ENCODE measurements at places on chromosomes 7 and 10. TPM values are rescaled to one million over a fixed set of nuclear protein-coding genes. Genes with fewer than 3 reads are reported as not detected.

STARD3NL gene
- 9.3 TPM for total RNA-seq

GRCh38 chr7:151114151-151115090 is 28.1 kb downstream of the AGAP3 start:
- no peaks in the 10 kb centered on the region for H3K27me3 ChIP-seq
- H3K36me3 ChIP-seq, result peaks cover 25% of the 10 kb centered on the region
- DNase-seq, result peak; percentile 74
- peak overlapping the region; percentile 43 for H3K4me3 ChIP-seq
- peak overlapping the region; percentile 70 for H3K27ac ChIP-seq
- H3K4me1 ChIP-seq, result peaks cover 54% of the 10 kb centered on the region

GRCh38 chr7:64541438-64542359 is 21.2 kb downstream of the ZNF680 start:
- peaks cover 44% of the 10 kb centered on the region for H3K36me3 ChIP-seq
- H3K27ac ChIP-seq, result no peak overlapping the region
- no peak for DNase-seq
- no peaks in the 10 kb centered on the region for H3K27me3 ChIP-seq
- H3K4me3 ChIP-seq, result no peak overlapping the region

ANKRD2 gene
- total RNA-seq, result not detected

GRCh38 chr10:123665491-123666286 is 466 bp upstream of the GPR26 start:
- H3K27ac ChIP-seq, result no peak overlapping the region
- peaks cover 3% of the 10 kb centered on the region for H3K27me3 ChIP-seq
- H3K4me1 ChIP-seq, result no peaks in the 10 kb centered on the region
- no peak overlapping the region for H3K4me3 ChIP-seq
- DNase-seq, result no peak

DNA sequence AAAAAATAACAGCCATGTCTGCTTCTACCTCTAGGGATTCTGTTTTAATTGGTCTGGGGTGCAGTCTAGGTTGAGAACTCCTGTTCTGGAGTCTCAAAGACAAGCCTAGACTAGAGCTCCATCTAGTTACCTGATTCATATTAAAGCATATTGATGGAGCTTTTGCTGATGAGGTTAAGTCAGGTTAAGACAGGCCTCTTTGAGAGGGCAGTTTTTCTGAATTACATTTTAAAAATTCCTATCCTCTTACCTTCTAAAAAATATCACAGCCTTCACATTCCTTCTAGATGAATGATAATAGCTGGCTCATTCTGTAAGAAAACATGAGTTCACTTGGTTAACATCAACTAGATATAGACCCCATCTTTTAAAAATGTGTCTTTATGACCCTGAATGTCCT is 28.9 kb downstream of the MGAM start:
- no peak for DNase-seq
- H3K4me1 ChIP-seq, result no peaks in the 10 kb centered on the region
- no peak overlapping the region for H3K27ac ChIP-seq
- no peaks in the 10 kb centered on the region for H3K36me3 ChIP-seq
- H3K27me3 ChIP-seq, result no peaks in the 10 kb centered on the region

- H3K27ac ChIP-seq, result no peak overlapping the region
- H3K27me3 ChIP-seq, result no peaks in the 10 kb centered on the region
- no peak overlapping the region for H3K4me3 ChIP-seq
- peaks cover 34% of the 10 kb centered on the region for H3K36me3 ChIP-seq
Observed at GRCh38 chr7:93298206-93298605, 66.0 kb downstream of the VPS50 start.

LRGUK gene
- total RNA-seq, result not detected

PTPN20 gene
- not detected for total RNA-seq

All from stomach (tissue), 19 donors.